ENCODE measurements at places on chromosomes 4 and X. TPM values are rescaled to one million over a fixed set of nuclear protein-coding genes. Genes with fewer than 3 reads are reported as not detected.

Gene PNMA5
- not detected for total RNA-seq

Gene MAGEB2
- not detected for total RNA-seq

Gene PRPS2
- total RNA-seq: 24.2 TPM

Gene MAGEA9B
- not detected for total RNA-seq

Gene CDKL2
- 0.88 TPM for total RNA-seq

Gene STARD8
- 1.5 TPM for total RNA-seq

Gene ADH1C
- 0.59 TPM for total RNA-seq

Gene GJB1
- not detected for total RNA-seq

Gene NLRP2B
- total RNA-seq: not detected

Gene GLRA3
- total RNA-seq: not detected

Gene KLHL13
- 13.8 TPM for total RNA-seq

Gene MAPK10
- 12.1 TPM for total RNA-seq
